Body of pancreas (tissue), 4 donors: ENCODE measurements at places on chromosomes 1 and 21. TPM values are rescaled to one million over a fixed set of nuclear protein-coding genes. Genes with fewer than 3 reads are reported as not detected.
A peak's percentile ranks its signal among the peaks of the same experiment; 100 is the strongest.

DNA sequence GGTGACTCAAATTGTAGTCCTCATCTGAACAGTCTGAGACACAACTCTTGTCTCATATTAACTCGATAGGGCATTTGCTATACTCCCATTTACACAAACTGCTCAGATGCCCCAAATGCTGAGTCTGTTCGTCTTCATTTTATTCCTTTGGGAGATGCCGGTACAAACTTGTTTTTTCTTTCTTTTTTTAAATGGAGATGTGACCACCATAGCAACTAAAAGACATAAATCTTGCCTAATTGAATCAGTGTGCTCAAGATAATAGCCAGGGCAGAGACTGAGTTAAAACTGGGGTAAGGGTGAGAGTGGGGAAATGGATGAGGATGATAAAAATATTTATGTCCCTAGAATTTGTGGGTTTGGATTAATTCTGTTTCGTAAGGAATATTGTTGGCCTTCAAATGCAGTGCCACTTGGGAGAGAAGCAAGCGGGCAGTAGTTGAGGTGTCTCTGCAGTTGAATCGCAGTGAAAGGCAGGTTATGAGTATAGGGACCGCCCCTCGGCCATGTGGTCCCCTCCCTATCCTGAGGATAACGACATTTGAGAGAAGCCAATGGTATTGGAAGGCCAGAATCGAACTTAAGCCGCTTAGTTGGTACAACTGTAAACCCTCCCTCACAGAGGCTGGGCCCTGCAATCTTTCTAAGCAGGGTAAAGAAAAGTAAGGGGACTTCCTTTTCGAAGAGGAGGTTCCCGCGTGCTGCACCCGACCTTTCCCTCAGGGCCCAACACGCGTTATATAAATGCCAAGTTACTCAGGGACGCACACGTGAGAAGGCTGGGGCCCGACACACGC lies 859 bp upstream of the LRRC8B start:
- H3K36me3 ChIP-seq, result no peaks in the 10 kb centered on the region
- peak overlapping the region; percentile 98 for H3K27ac ChIP-seq
- peak overlapping the region; percentile 64 for H3K4me3 ChIP-seq

GRCh38 chr1:117061986-117062415 lies 1.9 kb downstream of the TTF2 start:
- no peak overlapping the region for H3K4me3 ChIP-seq
- H3K36me3 ChIP-seq, result no peaks in the 10 kb centered on the region
- H3K4me1 ChIP-seq, result peaks cover 15% of the 10 kb centered on the region
- H3K27ac ChIP-seq, result no peak overlapping the region

DNA sequence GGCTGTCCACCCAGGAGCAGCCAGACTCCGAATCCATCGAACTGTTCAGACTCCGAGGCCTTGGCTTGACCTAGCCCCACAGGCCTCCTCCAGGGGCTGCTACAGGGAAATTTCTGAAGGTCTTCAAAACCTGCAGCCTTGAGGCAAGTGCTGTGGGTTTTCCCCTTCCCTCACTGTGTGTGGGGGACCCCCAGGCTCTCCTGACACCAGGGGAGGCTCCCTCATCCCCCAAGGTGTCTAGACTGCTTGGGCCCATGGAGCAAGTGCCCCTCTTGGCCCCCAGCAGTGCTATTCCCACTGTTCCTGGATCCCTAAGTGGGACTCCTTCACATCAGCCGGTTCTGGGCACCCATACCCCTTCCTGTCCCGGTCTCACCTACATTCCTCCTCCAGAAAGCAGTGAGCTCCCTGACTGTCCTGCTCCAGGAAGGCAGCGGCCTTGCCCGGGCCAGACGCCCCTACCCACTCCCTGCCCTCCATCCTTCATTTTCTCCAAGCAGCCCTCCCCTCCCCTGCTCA lies 814 bp downstream of the PAQR7 start:
- peak overlapping the region; percentile 81 for H3K27ac ChIP-seq
- no peaks in the 10 kb centered on the region for H3K36me3 ChIP-seq
- peaks cover 81% of the 10 kb centered on the region for H3K4me1 ChIP-seq
- no peak for DNase-seq
- H3K4me3 ChIP-seq, result no peak overlapping the region

DNA sequence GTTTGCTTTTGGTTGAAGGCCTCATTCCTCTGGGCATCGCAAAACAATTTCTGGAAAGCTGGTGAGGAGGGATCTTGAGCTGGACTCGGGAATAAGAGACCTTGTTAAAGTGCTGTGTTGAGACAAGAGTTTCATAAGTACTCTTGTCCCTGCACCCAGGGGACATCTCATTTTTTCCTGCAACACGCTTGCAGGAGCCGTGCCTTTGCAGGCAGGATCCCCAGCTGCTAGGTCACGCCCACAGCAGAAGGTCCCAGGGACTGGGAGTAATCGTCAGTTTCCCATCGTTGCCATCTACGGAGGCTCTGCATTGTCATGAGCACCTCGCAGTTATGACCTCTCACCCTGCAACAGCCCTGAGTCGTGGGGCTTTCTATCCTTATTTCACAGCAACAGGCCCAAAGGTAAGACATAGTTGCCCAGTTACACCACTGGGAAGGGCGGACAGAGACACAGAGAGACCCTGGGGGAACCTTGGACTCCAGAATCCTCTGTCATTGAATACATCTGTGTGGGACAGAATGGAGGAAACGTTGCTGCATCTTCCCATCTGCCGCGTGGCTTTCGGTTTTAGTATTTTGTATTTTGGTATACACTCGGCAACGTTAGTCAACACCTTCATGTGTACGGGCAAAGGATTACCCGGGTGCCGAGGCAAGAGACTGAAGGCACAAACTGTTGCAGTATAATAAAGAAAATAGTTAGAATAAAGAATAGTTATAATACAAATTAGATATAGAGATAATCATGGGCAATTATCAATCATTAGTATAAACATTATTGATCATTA lies 60.4 kb upstream of the DMRTB1 start:
- no peaks in the 10 kb centered on the region for H3K27me3 ChIP-seq
- DNase-seq, result no peak
- no peak overlapping the region for H3K27ac ChIP-seq
- H3K4me3 ChIP-seq, result no peak overlapping the region
- H3K4me1 ChIP-seq, result no peaks in the 10 kb centered on the region

- no peak overlapping the region for H3K27ac ChIP-seq
- H3K4me1 ChIP-seq, result no peaks in the 10 kb centered on the region
- H3K4me3 ChIP-seq, result no peak overlapping the region
These were observed 9.1 kb downstream of the OLIG1 start for GRCh38 chr21:33078907-33079582.

DNA sequence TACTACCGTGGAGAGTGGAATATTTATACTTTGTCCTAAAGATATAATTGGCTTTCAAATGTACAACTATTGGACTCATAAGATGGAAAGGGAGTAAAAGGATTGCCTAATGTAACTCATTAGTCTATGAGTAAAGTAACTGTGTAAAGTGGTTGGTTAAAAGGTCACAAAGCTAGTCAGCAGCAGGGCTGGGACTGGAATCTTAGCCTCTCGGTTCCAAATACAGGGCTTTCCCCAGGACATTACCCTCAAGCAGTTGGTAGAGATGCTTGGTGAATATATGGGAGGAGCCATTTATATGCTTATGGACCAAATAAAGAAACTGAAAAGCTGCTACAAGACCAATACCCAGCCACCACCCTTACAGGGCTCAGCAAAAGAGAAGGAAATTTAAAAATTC lies 283.7 kb downstream of the HLX start:
- H3K4me3 ChIP-seq, result no peak overlapping the region
- no peak overlapping the region for H3K27ac ChIP-seq
- H3K36me3 ChIP-seq, result no peaks in the 10 kb centered on the region
- no peak for DNase-seq
- no peaks in the 10 kb centered on the region for H3K27me3 ChIP-seq

- DNase-seq, result no peak
- H3K36me3 ChIP-seq, result no peaks in the 10 kb centered on the region
- H3K4me1 ChIP-seq, result no peaks in the 10 kb centered on the region
- H3K4me3 ChIP-seq, result no peak overlapping the region
These were observed 533.6 kb downstream of the PTPRC start for GRCh38 chr1:199172171-199173124.

GRCh38 chr1:39690225-39690624 lies 1.0 kb downstream of the HPCAL4 start:
- no peak for DNase-seq
- H3K27me3 ChIP-seq, result no peaks in the 10 kb centered on the region
- peaks cover 29% of the 10 kb centered on the region for H3K4me1 ChIP-seq
- no peaks in the 10 kb centered on the region for H3K36me3 ChIP-seq
- H3K4me3 ChIP-seq, result no peak overlapping the region
- no peak overlapping the region for H3K27ac ChIP-seq

- no peaks in the 10 kb centered on the region for H3K4me1 ChIP-seq
- H3K27ac ChIP-seq, result no peak overlapping the region
- no peak for DNase-seq
- H3K4me3 ChIP-seq, result no peak overlapping the region
These were observed 121.9 kb downstream of the CYYR1 start for GRCh38 chr21:26451081-26451740.

- DNase-seq, result no peak
- H3K27me3 ChIP-seq, result no peaks in the 10 kb centered on the region
- no peaks in the 10 kb centered on the region for H3K4me1 ChIP-seq
- H3K4me3 ChIP-seq, result no peak overlapping the region
- peaks cover 4% of the 10 kb centered on the region for H3K36me3 ChIP-seq
These were observed 22.7 kb downstream of the CD55 start for GRCh38 chr1:207344221-207344620.

DNA sequence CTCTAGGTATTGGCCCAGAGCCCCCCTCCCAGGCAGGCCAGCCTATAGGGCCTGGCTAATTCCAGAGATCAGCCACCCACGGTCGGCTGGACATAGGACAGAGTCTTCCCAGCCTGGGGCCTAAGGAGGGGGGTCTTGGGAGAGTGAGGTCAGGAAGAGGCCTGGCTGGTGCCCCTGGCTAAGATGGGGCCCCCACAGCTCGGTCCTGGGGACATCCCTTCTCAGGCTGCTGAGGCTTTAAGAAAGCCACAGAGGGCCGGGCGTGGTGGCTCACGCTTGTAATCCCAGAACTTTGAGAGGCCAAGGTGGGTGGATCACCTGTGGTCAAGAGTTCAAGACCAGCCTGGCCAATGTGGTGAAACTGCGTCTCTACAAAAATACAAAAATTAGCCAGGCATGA lies 2.5 kb downstream of the C1orf167 start:
- no peak overlapping the region for H3K27ac ChIP-seq
- peaks cover 12% of the 10 kb centered on the region for H3K4me1 ChIP-seq
- peaks cover 8% of the 10 kb centered on the region for H3K27me3 ChIP-seq
- no peak for DNase-seq

DNA sequence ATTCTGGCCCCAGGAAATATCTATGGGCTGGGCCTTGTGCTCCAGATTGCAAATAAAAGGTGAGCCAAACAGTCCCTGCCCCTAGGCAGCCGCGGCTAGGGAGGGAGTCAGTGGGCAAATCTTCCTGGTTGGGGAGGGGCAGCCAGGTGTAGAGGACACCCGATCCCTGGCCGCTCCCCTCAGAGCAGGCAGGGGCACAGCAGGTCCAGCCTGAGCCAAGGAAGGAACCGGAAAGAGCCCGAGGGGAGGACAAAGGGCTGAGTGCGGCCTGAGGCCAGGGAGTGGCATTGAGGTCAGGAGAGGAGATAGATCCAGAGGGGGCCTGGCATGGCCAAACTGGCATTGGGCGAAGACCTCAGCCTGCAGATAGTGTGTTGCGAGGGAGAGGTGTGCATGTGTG lies 36.6 kb upstream of the ARF1 start:
- H3K27me3 ChIP-seq, result no peaks in the 10 kb centered on the region
- no peak overlapping the region for H3K27ac ChIP-seq

DNA sequence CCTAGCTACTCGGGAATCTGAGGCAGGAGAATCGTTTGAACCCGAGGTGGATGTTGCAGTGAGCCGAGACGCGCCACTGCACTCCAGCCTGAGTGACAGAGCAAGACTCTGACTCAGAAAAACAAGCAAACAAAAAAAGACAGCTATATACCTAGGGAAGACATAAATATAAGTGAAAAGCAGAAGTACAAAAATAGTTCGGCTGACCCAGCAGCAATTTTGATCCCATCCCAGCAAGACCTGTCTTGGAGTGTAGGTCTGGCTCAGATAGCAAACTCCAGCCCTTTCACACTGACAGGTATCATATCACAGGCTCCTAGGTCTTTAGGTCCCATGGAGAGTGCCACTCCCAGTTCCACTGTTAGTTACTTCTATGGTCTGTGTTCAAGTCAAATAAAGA lies 14.6 kb downstream of the MTX1 start:
- peaks cover 29% of the 10 kb centered on the region for H3K4me1 ChIP-seq
- DNase-seq, result no peak
- H3K27me3 ChIP-seq, result no peaks in the 10 kb centered on the region
- H3K27ac ChIP-seq, result no peak overlapping the region

DNA sequence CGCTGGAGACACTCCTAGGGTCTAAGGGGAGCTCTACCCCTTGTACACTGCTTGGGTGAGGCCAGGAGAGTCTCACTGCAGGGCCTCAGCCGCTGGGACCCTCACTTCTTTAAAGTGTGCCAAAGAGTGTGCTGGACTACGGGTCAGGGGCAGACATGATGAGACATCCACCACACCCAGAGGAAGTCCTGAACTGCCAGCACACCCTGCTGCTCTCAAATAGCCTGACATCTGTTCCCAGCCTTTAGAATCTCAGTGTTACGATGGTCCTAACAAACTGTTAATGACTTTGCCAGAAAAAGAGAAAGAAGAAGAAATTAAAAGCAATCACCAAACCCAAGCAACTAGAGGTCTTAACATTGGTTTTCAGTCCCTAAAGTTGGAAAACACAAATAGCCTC lies 49.0 kb downstream of the MRPL37 start:
- H3K4me3 ChIP-seq, result no peak overlapping the region
- no peaks in the 10 kb centered on the region for H3K4me1 ChIP-seq
- DNase-seq, result no peak
- H3K27ac ChIP-seq, result no peak overlapping the region

- H3K27ac ChIP-seq, result no peak overlapping the region
- DNase-seq, result no peak
- H3K4me3 ChIP-seq, result no peak overlapping the region
- H3K36me3 ChIP-seq, result no peaks in the 10 kb centered on the region
- no peaks in the 10 kb centered on the region for H3K4me1 ChIP-seq
These were observed 124.2 kb downstream of the CACNA1E start for GRCh38 chr1:181607524-181607923.

DNA sequence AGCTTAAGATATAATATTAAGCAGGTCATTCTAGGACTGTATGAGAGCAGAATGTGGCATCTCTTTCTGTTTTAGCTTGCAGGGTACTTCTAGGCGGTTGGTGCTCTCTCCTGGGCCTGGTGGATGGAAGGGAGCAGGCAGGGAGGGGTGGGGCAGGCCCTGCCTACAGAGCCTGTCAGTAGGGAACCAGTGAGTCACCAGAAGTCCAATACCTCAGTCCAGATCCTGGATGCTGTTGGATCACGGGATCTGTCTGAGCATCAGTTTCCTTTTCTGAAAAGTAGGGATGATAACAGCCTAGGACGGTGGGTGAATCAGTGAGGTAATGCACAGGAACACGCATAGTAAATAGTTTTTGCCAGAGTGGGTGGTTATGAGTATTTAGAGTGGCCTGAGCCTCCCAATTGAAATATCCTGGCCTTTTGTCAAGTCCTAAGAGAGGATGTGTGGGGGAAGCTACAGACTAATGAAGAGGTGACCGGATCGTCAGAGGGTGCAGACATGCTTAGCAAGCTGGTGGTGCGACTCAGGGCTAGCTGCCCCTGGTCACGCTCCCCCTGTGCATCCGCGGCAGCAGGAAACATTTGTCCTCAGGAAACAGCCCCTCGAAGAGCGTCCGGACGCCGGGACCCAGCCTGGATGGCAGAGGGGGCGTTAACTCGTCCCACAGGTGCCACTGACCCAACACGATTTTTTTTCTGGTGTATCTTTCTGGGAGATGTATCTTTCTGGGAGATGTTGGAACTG lies 23.9 kb downstream of the NAV1 start:
- peaks cover 5% of the 10 kb centered on the region for H3K4me1 ChIP-seq
- no peaks in the 10 kb centered on the region for H3K36me3 ChIP-seq
- H3K27me3 ChIP-seq, result no peaks in the 10 kb centered on the region
- no peak overlapping the region for H3K4me3 ChIP-seq
- no peak overlapping the region for H3K27ac ChIP-seq

S100A7 gene
- total RNA-seq, result not detected

GBP4 gene
- 2.6 TPM for total RNA-seq

TMEM63A gene
- total RNA-seq, result 129 TPM

LYPD8 gene
- total RNA-seq, result not detected
